ENCODE measurements at places on chromosomes 12 and 14.

DNA sequence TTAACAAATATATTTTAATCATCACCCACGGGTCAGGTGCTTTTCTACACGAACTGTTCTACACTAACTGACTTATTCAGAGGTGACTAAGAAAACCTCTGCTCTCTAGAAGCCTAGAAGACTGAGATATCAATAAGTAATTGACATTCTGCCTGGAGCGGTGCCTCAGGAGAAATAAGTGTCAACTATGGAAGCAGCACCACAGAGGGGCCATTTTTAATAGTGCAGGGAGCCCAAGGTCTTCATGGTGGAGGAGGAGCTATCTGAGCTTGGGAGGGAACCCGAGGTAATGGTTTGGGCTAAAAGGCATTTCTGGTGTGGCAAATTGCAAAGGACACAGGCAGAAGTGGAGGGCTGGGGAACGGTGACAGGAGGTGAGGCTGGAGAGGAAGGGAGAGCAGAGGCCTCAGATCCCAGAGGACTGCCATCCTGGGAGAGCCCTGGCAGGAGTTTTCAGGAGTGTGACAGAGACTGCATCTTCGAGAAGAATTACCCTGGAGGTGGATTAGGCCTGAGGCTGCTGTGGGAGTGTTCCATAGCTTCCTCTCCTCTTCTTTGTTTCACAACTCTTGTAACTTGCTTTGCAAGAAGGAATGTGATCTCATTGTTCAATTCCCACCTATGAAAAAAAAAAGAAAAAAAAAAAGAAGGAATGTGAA lies 123.1 kb downstream of the NPAS3 start:
- no peak for DNase-seq

DNA sequence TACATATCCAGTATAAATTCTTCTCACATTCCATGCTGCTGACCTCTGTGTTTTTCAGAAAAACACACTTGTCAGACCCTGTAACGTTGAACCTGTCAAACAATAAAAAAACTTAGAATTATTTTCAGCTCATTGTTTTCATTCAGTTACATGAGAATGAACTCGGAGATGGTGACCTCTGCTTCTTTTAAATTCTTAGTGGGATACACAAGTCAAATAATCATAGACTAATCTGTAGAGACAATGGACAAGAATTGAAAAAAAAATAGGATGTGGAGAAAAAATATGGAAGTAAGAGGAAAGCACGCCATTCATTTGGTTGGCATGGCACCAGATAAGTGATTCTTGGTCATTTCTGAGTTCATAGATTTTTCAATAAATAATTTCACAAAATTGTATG lies 7.2 kb downstream of the CD69 start:
- no peak for DNase-seq

DNA sequence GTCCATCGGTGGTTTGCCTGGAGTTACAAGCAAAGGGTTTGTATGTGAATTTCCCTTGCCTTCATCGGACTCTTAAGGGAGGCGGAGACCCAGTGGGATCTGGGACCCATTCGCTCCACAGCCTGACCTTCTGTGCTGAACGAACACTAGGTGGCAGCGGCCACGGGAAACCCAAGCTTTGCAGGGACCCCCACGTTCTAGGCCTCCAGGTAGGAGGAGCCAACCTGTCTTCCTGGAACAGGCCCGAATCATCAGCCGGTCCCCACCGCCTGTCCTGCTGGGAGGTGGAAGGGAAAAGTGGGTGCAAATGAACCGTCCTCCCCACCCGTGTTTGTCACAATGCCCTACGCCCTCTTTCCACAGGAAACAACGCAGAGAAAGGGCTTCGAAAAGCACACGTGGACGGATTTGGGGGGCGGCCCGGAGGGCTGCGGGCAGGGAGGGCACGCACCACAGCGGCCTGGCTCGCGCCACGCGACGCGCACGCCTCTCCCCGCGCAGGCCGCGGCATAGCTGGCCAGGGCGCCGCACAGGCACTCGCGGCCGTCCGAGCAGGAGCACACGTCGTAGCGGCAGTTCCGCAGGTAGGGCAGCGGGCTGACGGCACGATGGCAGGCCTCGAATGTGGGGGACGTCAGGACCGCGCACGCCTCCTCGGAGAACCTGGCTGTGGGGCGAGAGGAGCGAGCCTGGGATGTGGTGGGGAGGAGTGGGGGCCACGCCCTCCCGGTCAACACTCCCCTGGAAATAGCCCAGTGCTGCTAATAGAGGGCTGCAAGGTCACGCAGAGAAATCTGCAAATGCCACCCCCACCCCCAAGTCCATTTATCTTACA lies 67.8 kb downstream of the VWF start:
- DNase-seq: no peak

DNA sequence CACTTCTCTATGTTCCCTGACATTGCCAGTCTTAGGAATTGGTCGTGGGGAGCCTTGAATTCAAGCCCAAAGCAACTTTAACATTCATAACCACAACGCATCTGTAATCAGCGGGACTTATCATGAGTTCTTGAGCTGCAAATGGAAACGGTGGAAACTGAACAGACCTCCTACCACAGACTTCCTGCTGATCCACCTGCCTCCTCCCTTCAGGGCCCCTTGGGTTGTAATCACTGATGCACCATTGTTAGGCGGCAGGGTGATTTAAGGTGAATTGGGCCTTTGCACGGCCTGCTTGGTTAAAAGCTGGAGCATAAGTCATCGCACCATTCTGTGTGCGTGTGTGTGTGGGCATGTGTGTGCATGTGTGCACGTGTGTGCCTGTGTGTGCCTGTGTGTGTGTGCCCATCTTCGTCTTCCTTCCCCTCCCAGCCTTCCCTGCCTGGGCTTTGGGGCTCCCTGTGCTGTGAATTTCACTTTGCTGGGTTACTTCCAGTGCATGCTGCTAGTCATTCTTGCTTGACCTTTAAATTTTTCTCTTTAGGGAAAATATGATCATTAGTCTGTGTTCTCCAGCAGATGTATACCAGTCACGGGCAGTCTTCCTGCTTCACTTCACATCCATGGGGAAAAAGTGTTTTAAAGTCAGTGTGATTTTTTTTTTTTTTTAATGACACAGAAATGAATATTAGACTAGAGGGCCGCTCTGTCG lies 29.1 kb downstream of the CHST11 start:
- DNase-seq: no peak

DNA sequence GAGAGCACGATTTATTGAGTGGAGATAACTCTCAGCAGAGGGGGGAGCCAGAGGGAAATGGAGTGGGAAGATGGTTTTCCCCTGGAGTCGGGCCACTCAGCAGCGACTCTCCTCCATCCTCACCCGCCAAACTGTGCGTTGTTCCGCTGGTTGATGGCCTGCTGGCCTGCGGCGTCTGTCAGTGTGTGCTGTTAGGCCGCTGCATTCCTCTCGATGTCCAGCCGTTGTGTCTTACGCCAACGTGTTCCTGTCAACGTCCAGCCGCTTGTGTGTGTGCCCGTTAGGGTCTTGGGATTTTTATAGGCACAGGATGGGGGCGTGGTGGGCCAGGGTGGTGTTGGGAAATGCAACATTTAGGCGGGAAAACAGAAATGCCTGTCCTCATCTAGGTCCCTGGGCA lies 69.2 kb downstream of the PTPRQ start:
- DNase-seq: no peak

DNA sequence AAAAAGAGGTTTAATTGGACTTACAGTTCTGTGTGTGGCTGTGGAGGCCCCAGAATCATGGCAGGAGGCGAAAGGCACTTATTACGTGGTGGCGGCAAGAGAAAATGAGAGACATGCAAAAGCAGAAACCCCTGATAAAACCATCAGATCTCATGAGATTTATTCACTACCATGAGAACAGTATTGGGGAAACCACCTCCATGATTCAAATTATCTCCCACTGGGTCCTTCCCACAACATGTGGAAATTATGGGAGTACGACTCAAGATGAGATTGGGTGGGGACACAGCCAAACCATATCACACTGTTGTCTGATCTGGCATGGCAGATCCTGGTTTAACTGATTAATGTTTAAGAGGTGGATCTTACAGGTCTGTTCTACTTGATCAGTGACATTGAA lies 5.6 kb downstream of the DDX47 start:
- DNase-seq: no peak

DNA sequence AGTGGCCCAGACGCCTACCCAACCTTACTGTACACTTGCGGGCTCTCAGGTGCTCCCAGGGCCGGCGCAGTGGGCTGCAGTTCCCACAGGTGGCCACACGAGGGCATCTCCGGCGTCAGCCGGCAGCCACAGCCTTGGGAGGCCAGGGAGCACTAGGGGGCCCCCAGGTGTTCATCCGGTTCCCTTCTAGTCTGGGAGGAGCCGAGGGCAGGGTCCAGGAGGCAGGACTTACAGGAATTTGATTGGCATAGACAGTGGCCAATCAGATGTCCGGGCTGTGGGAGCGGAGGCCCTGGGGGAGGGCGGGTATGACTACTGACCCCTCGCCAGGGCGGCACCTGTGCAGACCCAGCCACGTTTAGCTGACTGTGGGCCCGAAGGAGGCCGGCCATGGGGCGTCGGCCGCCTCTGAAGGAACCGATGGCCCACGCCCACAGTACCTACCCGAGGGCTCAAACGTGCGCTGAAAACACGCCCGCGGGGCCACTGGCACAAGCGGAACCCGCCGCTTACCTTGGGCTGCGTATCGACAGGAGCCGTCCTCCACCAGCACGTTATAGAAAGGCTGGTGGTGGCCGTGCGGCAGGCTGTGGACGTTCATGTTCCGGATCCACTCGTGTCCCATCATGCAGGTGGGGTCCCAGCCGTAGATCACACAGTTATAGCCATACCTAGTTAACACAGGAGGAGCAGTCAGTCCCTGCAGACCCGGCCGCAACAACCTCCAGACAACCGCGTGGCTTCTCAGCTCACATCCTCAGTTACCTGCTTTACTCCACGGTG lies 34.8 kb downstream of the FBXO21 start:
- peak; percentile 55 for DNase-seq

Measured in activated CD4-positive, alpha-beta T cell treated with anti-CD3 and anti-CD28 coated beads for 24 hours (primary cell).